ENCODE measurements at places on chromosomes 3 and 15.

- peaks cover 66% of the 10 kb centered on the region for H3K27me3 ChIP-seq
- no peaks in the 10 kb centered on the region for H3K36me3 ChIP-seq
- DNase-seq, result no peak
- H3K27ac ChIP-seq, result no peak overlapping the region
- H3K4me3 ChIP-seq, result no peak overlapping the region
- H3K4me1 ChIP-seq, result no peaks in the 10 kb centered on the region
Measured at GRCh38 chr15:59618406-59618805, 6.8 kb downstream of the GCNT3 start.

DNA sequence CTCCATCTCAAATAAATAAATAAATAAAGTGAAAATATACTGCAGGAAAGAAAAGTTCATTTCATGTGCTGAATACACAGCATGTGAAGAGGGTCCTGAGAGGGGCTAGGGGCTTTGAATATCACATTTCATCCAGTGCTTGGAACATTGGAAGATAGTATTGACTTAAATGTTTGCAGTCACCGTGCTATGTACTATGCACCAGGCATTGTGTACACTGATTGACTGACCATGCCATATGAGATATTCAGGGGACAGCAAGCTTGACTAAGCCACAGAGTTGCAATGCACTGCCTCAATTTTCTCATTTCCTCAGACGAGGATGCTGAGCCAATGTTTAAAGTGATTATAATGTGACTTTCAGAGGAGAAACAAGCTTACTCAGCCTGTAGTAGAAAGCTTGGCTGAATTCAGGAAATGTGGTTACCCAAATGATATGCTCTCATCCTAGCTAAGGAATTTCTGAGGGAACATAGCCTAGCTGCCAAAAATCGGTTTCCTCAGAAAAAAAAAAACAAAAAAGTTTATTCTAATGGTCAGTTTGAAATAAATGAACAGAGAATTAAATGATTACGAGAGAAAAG is 557.9 kb downstream of the FGF12 start:
- no peaks in the 10 kb centered on the region for H3K27me3 ChIP-seq
- H3K27ac ChIP-seq, result no peak overlapping the region
- DNase-seq, result no peak
- H3K4me1 ChIP-seq, result no peaks in the 10 kb centered on the region
- no peaks in the 10 kb centered on the region for H3K36me3 ChIP-seq

DNA sequence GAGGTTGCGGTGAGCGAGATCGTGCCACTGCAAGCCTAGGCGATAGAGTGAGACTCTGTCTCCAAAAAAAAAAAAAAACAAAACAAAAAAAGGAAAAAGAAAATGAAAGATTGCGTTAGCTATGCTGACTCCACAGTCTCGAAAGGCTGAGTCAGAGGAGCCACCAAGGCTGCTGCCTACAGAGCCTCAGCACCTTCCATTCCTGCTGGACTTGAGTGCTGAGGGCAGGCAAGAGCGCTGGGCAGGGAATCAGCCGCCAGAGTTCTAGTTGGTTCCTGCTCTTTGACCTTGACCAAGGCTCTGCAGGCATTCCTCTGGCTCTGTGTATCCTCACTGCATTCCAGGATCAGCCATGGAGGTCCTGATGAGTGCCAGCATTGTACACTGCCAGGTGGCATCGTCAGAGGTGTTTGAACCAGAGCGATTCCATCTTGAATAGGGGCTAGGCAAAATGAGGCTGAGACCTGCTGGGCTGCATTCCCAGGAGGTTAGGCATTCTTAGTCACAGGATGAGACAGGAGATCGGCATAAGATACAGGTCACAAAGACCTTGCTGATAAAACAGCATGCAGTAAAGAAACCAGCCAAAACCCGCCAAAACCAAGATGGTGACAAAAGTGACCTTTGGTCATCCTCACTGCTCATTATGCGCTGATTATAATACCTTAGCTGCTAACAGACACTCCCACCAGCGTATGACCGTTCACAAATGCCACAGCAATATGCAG is 5.9 kb downstream of the MESP2 start:
- no peak overlapping the region for H3K27ac ChIP-seq
- DNase-seq, result no peak
- no peak overlapping the region for H3K4me3 ChIP-seq

DNA sequence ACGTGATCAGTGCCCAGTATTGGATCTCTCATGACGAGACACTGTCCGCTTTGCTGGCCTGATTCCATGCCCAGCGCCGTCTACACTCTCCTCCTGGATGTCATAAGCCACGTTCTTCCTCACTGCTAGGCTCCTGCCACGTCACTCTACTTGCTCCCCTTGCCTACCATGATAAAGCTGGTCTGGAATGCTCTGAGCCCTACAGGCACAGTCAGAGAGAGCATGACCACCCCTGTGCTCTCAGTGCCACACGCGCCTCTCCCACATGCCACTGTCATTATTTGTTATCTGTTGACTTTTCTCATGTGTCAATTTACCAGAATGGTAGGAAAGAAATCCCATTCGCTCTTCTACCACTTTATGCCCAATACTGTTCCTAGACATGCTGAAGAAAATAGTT is 148.6 kb downstream of the ANO10 start:
- DNase-seq, result no peak
- no peak overlapping the region for H3K4me3 ChIP-seq
- peaks cover 10% of the 10 kb centered on the region for H3K36me3 ChIP-seq
- H3K27ac ChIP-seq, result no peak overlapping the region
- H3K4me1 ChIP-seq, result peaks cover 53% of the 10 kb centered on the region
- H3K27me3 ChIP-seq, result no peaks in the 10 kb centered on the region

- no peak overlapping the region for H3K27ac ChIP-seq
- no peaks in the 10 kb centered on the region for H3K4me1 ChIP-seq
- H3K36me3 ChIP-seq, result no peaks in the 10 kb centered on the region
- H3K27me3 ChIP-seq, result no peaks in the 10 kb centered on the region
Measured at GRCh38 chr15:28881600-28881999, 4.2 kb upstream of the APBA2 start.

Measured in effector memory CD8-positive, alpha-beta T cell (primary cell).